MCF 10A (cell line): ENCODE measurements at places on chromosomes 4 and X.
A peak's percentile ranks its signal among the peaks of the same experiment; 100 is the strongest.

- DNase-seq: no peak
These were observed 11.6 kb downstream of the SYTL4 start for GRCh38 chrX:100720301-100720700.

DNA sequence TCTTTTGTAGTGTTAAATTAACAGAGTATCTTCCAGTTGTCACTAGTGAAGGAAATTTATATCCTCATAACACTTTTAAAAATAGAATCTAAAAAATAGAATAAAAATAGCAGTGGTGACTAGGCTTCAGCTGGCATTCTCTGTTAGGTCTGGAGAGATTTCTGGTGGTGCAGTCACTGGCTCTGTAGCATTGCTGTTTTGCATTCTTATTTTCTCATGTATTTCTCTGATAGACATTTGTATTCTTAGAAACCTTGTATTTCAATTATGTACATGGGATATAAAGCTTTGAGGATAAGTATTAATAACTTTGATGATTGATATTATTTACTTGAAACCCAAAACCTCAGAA, 87.6 kb downstream of the TMEM131L start:
- DNase-seq: no peak

DNA sequence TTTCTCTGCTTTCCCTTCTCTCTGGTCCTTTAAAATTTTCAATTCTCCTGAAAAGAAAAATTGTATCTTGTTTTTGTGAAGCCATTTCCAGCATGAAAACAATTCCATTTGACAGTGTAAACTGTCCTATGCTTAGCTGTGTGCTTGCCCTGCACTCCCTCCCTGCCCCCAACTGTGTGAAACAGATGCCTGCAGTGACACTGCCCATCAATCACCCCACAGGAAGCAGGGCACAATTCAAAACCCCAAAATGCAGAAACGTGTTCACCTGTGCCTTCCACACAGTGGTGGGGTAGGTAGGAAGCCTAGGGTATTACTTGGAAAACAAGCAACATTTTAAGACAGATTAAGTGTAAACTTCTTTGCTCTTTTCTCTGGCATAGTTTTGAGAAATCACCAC, 6.2 kb upstream of the FHDC1 start:
- DNase-seq: no peak

DNA sequence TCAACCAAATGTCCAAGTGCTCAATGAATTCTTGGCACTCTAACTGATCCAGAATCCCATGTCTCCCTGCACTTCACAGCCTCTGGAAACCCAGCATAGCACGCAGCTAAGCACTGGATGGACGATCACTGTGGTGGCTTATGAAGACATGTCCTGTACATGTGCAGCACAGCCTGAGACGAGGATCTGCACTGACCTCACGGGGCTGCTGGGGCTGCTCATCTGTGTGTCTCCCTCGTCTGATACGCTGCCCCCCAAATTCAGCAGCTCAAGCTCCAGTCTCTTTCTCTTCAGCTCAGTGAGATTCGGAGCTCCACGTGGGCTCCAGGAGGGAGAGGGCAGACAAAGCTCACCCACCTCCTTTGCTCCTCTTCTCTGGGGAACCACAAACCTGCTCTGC, 126.9 kb downstream of the CPZ start:
- no peak for DNase-seq

DNA sequence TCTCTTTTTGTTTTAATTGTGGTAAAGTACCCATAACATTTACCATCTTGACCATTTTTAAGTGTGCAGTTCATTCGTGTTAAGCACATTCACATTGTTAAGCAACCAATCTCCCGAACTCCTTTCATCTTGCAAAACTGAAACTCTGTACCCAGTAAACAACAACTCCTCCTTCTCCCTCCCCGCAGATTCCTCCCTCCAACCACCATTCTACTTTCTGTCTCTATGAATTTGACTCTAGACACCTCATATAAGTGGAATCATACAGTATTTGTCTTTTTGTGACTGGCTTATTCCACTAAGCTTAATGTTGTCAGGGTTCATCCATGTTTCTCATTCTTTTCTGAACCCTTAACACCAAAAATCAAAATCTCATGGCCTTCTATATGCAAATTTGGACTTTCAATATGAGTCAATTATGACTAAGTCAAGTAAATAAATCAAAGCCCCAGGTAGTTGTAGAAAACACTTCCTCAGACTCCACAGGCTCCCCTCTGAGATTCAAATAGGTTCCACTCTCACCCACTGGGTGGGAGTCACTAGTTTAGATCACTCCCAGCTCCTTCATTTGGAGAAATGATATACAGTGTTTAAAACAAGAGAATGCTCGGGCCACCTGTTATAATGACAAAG, 9.8 kb upstream of the RTL5 start:
- DNase-seq: no peak

GRCh38 chrX:56782352-56782751, 53.3 kb downstream of the NBDY start:
- DNase-seq: no peak

- peak; percentile 58 for DNase-seq
These were observed 789 bp downstream of the ARHGAP10 start for GRCh38 chr4:147732518-147733235.

DNA sequence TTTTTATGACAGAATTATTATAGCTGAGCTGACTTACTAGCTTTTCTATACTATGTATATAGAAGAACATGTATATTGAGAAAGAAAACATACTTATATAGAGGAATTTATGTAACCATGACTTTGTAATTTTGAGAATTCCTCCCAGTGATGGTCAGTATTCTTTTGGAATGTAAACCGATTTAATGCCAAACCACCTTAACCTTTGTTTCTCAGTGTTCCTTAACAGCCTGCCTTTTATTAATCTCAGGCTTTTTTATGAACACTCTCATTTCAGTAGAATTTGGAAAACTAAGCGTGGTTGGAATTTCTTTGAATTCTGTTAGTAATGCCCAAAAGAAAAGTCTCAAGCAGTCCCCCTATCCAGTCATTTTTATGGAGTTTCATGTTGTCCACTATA, 47.0 kb downstream of the MOSPD2 start:
- DNase-seq: no peak
